ENCODE measurements at places on chromosomes 11 and 22.

DNA sequence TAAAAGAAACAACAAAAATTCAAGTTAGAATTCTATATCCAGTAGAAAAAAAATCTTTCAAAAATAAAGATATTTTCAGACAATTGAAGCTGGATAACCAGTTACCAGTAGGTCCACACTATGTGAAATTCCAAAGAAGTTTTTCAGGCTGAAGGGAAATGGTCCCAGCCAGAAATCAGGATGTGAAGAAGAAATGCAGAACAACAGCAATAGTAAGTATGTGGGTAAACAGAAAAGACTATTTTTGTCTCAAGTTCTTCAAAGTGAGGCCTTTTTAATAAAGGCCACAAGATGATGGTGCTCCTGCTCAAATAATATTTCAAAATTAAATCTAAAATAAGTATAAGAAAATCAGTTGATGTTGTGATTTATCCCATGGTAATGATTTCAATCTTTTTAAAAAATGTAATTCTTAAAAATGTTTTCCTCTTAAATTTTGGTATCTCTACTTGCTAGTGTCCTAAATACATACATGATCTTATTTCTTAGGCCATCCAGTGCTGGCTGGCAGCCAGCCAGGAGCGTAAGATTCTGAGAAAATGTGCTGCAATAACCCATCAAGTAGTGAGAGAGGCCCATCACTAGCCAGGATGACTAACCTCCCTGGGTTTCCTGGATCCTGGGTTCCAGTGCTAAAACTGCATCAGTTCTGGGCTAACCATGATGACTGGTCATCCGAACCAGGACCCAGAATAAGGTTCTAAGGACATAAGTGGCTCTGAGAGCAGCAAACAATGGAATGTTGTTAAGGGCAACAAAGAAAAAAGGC, 15.6 kb upstream of the UCP3 start:
- DNase-seq, result no peak

DNA sequence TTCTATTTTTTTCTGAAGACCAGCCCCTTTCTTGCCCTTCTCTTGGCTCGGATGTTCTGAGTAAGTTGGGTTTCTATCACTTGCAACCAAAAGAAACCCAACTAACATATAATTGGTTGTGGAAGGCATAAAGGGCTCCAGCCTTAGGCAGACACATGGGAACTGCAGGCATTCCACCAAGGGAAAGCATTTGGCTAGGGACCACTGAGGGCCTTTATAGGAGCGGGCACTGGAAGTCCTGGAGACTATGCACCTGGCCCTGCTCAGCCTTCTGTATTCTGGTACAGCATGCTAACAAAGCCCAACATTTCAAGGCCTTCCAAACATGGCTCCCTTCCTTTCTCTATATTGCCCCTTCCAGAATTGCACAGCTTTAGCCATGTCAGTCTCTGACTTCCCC, 17.6 kb upstream of the LMO1 start:
- no peak for DNase-seq

DNA sequence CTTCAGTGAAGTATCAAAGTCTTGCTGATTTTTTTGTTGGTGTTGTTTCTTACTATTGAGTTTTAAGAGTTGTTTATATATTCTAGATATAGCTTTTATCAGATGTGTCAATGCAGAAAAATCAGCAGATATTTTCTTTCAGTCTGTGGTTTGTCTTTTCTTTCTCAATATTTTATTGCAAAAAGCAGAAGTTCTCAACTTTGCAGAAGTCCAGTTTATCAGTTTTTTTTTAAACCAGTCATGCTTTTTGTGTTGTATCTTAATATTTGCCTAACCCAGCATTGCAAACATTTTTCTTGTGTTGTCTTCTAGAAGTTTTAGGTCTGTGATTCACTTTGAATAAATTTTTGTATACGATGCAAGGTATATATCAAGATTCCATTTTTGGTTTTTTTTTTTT, 7.0 kb downstream of the ASRGL1 start:
- DNase-seq, result no peak

DNA sequence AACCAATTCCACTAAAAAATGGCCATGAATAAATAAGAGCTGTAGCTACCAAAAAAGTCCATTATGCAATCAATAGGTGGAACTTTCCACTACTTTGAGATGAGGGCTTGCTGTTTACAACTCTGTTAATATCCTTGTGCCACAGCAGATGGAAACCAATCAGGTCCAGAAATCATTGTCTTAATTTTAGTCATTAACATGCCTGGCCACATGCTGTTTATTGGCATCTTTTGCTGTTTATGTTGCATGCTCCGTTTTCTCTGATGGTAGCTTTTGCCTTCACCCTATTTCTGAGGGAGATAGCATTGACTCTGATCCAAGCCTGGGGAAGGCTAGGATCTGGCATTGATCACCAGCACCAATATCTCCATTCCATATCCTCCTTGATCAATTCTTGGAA, 192.9 kb upstream of the SEZ6L start:
- DNase-seq, result no peak

DNA sequence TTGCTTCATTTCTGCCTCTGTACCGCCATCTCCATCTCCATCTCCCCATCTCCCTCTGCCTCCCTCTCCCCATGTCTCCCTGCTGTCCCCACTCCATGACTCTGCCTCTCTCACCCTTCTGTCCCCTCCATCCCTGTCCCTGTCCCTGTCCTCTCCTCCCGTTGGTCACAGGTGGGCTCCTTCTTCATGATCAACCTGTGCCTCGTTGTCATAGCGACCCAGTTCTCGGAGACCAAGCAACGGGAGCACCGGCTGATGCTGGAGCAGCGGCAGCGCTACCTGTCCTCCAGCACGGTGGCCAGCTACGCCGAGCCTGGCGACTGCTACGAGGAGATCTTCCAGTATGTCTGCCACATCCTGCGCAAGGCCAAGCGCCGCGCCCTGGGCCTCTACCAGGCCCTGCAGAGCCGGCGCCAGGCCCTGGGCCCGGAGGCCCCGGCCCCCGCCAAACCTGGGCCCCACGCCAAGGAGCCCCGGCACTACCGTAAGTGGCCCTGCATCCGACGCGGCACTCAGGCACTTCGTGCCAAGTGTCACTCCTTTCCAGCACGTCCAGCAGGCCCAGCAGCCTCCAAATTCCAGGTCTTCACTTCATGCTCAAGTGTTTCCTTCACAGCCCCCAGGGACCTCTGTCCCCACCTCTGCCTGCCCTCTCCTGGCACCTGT, 76.0 kb downstream of the CACNA1I start:
- DNase-seq, result no peak

DNA sequence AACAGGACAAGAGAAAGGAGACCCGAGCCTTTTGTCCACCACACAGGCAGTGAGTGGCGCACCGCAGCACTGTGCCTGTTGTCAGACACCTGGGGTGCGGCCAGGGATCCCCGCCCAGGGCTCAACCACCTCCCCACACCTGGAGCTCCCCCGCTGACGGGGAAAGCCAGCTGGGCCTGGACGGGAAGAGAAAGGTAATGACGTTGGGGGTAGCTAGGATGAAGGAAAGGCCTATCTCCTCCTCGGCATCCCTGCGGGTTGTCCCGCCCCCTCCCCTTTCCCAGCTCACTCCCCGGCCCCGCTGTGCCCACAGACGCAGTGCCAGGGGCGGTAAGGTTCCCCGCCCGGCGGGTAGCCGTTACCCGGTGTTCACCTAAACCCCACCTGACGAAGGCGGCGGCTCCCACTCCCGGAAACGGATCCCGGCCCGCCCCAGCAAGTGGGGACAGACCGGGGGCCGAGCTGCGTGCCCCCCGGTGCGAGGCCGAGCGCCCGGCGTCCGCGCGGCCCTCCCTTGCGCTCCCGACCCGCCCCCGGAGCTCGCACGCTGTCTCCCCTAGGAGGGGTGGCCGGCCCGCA, 495 bp downstream of the HYOU1 start:
- DNase-seq, result peak; percentile 47

DNA sequence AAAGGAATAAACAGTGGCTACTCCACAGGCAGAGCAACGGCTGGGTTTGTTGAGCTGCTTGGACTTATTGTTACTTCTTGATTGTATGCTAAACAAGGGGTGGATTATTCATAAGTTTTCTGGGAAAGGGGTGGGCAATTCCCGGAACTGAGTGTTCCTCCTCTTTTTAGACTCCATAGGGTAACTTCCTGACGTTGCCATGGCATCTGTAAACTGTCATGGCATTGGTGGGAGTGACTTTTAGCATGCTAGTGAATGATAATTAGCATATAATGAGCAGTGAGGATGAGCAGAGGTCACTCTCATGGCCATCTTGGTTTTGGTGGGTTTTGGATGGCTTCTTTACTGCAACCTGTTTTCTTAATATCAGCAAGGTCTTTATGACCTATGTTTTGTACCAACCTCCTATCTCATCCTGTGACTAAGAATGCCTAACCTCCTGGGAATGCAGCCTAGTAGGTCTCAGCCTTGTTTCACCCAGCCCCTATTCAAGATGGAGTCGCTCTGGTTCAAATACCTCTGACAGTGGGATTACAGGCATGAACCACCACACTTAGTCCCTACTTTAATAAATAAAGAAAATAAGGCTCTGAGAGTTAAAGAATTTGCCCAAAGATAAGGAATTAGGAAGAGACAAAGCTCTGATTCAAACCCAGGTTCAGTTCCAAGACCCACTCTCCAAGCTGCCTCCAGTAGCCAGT, 65.6 kb upstream of the CLMP start:
- no peak for DNase-seq

DNA sequence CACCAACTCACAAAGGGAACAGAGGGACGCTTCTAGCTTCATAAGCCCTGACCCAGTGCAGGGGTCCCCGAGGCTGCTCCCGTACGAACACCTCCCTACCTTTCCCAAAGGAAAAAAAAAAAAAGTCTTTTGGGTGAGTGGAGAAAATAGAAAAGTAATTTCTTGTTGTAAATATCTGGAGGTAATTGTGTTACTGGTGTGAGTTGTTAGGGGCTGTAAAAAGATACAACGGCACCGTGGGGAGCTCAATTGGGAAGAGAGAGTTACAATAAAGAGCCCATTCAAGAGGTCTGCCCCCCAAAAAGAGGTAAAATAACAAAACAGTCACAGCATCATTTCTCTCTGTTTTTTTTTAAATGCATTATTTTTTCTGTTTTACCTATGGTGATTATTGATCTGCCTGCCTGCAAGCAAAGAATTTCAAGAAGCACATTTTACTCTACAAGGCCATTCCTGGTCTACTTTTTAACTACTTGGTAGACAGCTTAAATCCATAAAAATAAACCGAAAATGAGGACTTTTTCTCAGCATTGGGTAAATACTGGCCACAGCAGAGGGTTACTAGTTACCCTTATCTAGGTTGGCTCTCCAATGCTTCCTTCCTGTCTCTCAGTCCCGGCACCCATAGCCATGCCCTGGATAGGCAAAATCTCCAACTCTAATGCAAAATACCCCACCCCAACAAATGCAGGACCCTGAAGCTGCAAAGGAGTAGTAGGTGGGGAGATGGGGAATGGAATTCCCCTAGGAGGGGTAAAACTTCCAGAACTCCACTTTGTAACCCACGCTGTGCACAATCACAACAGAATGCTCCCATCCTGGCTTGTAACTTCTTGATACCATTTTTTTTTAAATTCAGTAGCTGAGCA, 3.1 kb downstream of the PAX6 start:
- no peak for DNase-seq

DNA sequence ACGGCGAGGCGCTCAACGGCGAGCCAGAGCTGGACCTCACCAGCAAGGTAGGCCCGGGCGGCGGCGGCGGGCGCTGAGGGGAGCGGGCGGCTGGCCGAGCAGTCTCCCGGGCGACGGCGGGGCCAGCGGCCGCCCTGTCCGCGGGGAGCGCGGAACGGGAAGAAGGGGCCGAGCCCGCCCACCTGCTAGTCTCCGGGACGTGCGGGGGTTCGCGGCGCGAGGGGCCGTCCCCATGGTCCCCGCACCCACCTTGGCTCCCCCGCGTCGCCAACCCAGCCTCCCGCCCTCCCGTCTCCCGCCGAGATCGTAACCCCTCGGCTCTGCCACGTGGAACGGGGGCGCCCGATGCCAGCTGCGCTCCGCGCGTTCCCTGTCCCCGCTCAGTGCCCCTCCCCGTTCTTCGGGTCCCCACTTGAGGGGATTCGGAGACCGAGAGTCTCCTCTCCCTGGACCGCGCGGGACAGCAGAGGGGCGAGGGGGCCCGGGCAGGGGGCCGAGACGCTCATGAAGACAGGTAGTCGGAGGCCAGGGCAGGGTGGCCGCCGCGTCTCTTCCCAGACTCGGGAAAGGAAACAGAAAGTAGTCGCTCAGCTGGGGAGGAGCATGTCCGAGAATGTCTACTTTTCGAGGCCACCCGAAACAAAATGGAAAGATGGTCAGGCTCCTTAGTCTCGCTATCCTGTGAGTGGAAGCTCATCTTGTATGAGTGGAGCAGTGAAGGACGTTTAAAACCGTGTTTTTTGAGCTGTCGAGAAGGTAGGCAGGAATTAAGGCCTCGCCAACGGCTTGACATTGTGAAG, 557 bp downstream of the GTPBP1 start:
- peak; percentile 28 for DNase-seq

DNA sequence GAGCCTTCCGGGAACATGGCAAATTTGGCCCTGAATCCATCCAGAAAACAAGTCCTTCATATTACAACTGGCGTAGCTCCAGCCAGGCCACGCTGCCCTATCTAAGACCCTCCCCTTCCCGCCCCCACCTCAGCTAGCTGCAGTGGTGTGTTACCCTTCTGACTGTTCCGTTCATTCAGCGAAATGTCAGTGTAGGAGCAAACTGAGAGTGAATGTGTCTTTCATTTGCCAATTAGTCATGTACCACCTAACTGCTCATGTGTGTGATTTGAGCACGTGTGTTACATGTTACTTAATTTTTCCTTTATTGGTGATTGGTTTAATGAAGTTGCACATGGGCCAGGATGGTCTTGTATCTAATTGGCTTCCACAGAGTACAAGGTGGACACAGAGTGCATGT, 34.8 kb upstream of the POU2AF1 start:
- no peak for DNase-seq

DNA sequence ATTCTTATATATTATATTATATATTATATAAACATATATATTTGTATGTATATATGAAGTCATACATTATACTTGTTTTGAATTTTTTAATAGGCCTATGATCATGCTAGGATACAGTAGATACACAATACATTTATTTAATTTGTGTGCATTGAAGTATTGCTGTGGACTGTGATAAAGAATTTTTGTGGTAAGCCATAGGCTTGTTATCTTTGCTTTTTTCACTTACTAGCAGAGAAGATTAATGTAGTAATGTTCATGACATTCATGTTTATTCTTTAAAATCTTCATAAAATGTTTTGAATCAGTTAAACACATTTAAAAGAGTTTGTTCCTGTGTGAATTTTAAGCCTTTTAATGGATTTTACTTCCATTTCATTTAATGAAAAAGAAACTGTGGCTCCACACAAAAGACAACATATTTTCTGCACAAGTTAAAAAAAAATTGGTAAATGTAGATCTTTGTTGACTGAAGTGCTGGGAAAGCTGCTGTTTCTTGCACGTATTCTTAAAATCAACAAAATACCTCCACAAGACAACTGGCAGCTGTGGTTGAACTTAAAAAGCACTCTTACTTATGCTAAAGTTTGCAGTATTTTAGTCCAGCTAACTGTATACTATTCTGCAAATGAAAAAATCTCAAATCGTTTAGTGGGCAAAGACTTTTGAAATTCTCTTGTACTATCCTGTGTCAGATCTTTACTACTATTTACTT, 156.2 kb downstream of the TMEM135 start:
- no peak for DNase-seq

GRCh38 chr11:3205261-3206155, 13.1 kb downstream of the MRGPRG start:
- DNase-seq, result no peak

Data from GM20000 (cell line).